Left colon (tissue), 2 donors: ENCODE measurements at places on chromosomes 6 and 20. TPM values are rescaled to one million over a fixed set of nuclear protein-coding genes. Genes with fewer than 3 reads are reported as not detected.
A peak's percentile ranks its signal among the peaks of the same experiment; 100 is the strongest.

The SNTA1 gene
- 4.0 TPM for total RNA-seq

DNA sequence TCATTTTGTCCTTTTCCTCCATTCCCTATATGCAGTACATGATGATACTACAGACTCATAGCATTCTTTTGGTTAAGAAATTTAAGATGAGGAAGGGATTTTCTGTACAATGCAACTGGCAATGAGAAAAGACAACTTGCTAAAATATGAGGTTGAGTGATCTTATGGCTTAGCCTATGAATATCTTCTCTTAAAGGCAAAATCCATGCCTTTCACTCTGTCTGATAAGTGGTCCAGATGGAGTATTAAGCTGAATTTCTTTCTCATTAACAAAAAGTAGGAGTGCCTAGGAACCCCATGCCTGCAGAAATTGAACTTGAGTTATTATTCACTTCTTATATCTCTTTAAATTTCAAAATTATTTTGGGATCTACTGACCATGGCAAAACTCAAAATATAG lies 135.3 kb downstream of the GRIK2 start:
- DNase-seq = no peak

- peak; percentile 67 for DNase-seq
Observed at GRCh38 chr6:158653577-158654354, 3.9 kb downstream of the SYTL3 start.

DNA sequence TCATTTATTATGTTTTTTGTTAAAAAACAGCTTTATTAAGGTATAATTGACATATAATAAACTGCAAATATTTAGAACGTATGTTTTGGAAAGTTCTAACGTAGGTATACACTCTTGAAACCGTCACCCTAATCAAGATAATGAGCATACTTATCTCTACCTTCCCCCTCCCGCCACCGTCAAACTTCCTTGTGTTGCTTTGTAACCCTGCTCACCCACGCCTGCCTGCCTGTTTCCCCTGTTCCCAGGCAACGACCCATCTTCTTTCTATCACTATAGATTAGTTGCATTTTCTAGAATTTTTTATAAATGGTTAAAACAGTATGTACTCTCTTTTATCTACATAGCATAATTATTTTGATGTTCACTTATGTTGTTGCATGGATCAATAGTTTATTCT lies 33.5 kb upstream of the GCLC start:
- peak; percentile 34 for DNase-seq

DNA sequence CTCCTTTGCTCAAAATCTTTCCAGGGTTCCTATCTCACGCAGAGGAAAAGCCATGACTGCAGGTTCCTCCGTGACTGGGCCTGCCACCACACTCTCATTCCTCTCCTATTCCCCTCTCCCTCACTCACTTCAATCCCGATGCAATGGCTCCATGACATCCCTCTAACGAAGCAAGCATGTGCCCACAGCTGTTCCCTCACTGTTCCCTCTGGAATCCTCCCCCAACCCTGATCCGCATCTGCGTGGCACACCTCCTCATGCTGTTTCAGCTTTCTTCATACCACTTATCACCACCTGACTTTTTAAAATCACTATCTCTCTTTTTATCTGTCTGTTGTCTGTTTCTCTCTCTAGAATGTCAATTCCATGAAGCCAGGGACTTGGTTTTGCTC lies 25.5 kb downstream of the ANGPT4 start:
- no peak for DNase-seq

DNA sequence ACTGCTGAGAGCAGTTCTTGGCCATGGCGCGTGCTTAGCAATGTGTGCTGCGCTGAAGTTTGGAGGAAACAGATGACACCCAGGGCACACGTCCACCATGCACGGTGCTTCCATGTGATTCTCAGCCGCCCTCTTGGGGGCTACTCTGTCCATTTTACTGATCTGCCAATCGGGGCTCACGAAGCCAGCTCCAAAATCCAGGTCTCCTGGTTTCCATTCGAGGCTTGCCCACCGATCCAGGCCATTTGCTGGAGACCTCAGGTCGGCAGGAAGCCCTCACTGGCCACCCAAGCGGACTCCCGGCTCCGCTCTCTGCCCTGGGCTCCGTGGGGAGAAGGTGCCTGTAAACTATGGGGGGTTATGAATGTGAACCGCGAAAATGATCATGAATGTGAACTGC lies 11.7 kb upstream of the FRMD1 start:
- DNase-seq = no peak
